ENCODE measurements at places on chromosomes 12 and 14.

DNA sequence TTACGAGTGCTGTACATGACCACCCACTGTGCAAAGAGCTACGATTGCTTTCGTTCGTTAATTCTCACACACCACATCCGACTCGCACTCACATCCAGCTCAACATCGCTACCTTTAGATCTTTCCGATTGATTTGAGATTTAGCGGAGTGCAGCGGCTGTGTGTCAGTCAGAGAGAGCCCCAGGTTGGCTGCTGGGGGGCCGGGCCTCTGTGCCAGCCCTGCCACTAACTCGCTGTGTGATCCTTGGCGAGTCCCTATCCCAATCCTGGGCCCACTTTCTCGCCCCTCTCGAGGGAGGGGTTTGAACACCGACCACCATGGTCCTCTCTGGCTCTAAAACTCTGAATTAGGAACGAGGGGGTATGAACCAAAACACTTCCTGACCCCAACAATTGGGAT is 8.6 kb downstream of the DLK1 start:
- DNase-seq: no peak

GRCh38 chr12:117518594-117519270 is 157.3 kb upstream of the NOS1 start:
- no peak for DNase-seq

DNA sequence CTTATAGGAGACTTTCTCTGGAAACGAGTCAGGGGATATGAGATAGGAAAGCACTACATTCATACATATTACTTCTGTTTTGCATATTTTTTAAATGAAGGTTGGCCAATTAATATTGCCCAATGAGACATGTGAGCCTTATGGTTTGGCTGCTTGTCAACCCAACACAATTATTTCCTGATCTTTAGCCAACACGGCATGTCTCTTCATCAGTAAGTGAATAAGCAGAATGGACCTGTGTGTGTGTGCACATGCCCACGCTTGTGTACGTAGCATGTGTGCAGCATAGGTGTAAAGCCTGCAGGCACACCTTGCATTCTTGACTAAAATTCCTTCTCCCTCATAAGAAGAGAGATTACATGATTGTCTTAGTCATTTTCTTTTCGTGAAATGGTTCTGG is 88.3 kb downstream of the STON2 start:
- no peak for DNase-seq

- no peak for DNase-seq
Observed at GRCh38 chr14:99012703-99013102, 259.3 kb downstream of the BCL11B start.

DNA sequence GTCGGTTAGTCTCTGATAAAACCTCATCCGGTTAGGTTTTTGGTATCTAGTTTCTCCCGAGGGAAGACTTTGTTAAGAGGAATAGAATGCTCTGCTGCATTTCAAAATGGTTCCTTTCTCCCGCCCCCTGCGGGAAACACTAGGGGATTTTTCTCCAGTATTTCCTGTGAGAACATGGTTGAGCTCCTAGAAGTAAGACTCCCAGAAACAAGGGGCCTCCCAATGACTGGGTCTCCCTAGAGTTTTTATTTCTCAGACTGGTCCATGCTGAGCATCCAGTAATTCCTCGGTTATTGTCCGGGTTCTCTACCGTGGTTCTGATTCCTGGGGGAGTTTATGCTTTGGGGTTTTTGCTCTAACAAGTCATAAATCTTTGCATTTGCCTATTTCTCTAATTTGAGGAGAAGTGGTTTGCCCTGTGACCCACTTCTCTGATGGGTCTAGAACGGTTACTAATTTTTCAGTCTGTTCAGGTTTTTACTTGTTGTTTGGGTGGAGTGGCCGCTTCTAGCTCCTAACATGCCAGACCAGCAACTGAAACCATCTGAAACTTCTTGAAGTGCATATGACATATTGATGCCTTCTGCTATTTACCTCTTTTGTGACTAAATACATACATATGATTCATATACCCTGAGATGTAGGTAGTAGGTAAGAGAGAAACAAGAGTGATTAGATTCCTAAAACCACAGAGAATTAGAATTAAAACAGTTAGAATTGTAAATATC is 25.1 kb downstream of the TESPA1 start:
- DNase-seq: no peak

DNA sequence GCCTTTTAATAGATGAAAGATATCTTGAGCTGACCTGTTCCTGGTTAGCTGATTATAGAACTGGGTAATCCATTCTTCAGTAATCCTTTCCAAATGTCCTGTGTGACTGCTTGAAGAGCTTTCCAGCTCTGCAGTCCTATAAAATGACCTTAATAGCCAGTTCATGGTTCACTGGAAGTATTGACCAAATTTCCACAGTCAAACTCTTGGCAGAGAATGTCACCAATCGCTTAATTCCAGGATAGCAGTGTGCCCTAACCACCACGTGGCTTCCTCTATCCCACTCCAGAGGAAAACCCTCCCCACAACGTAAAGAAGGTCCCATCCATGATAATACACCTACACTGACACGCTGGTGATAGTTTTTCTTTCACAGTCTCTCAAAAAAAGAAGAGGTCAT is 17.4 kb downstream of the PRKAB1 start:
- DNase-seq: no peak

- no peak for DNase-seq
Observed at GRCh38 chr12:111437816-111438454, 32.2 kb downstream of the SH2B3 start.

DNA sequence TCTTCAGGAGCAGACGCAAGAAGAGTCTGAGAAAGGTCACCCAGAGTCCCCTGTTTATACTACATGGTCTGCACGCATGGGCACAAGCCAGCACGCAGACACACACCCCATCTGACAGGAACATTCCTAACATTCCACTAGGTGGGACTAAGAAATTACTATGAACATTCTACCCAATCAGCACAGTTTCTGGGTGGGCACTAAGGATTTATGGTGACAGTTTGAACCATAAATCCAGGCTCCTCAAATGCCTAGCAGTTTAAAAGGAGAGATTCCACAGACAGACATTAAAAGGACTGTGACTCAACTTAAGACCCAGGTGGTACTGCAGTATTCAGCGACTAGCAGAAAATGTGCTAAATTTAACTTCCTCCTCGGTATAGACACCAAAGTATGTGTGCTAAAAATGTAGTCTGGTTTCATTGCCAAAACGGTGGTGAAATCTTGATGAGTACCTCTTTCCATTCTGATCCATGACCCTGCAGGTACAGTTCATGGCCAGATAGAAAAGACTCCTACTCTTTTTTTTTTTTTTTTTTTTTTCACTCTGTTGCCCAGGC is 16.2 kb downstream of the ABHD4 start:
- DNase-seq: no peak

GRCh38 chr14:52327374-52328226 is 13.5 kb downstream of the PTGER2 start:
- no peak for DNase-seq

- DNase-seq: no peak
Observed at GRCh38 chr14:33126433-33126832, 187.8 kb downstream of the NPAS3 start.

DNA sequence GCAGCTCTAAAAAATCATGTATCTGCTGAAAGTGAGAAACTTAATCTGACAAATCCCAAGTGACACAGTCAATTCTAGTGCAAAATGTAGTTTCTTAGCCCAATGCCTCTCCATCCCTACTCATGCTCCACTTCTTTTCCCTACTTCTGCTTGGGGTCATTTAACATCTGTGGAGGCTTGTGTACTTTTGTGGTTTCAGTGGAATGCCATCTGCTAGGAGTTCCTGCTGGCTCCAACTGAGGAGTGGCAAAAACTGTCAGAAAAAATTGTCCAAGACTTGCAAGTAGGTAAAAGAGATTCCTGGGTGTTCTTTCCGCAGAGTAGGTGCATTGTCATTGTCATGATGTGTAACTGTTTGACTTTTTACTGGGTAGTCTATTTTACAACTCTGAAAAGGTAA is 12.5 kb upstream of the AVPR1A start:
- DNase-seq: no peak

DNA sequence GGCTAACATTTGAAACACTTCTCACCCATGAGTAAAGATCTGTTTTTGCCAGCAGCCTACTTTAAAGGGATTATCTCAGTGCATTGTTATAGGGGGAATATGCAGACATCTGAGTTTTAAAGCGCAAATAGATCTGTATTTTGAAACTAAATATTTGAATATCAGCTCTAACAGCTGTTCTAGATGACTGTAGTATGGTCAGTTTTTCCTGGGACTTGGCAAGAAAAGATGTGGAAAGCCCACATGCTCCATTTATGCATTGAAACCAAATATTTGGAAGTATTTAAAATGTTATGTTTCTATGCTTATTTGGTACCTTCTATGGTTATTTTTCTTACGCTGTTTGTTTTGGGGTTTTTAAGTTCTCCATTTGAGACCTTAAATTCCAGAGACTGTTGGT is 41.7 kb downstream of the RIC8B start:
- DNase-seq: no peak

GRCh38 chr12:99529966-99530365 is 117.6 kb upstream of the GARIN6 start:
- DNase-seq: no peak

GRCh38 chr12:66003951-66004350 is 126.6 kb downstream of the LLPH start:
- DNase-seq: no peak

GRCh38 chr12:57237932-57238853 is 8.7 kb downstream of the SHMT2 start:
- DNase-seq: no peak

GRCh38 chr12:95443459-95443858 is 30.5 kb upstream of the METAP2 start:
- no peak for DNase-seq

- DNase-seq: no peak
Observed at GRCh38 chr12:131033886-131034482, 80.3 kb downstream of the ADGRD1 start.

All from stimulated activated CD4-positive, alpha-beta T cell treated with anti-CD3 and anti-CD28 coated beads, Interleukin-12 subunit alpha, Interleukin-12 subunit beta, amount 100 ng/mL, for 24 hours (primary cell).